ENCODE measurements at places on chromosomes 11 and 22. TPM values are rescaled to one million over a fixed set of nuclear protein-coding genes. Genes with fewer than 3 reads are reported as not detected.
A peak's percentile ranks its signal among the peaks of the same experiment; 100 is the strongest.

Gene ME3
- 11.0 TPM for total RNA-seq

Gene MS4A4A
- 3.0 TPM for total RNA-seq

Gene SLC22A9
- total RNA-seq: not detected

Gene C11orf16
- not detected for total RNA-seq

Gene MS4A6A
- 18.3 TPM for total RNA-seq

Gene TRAPPC4
- total RNA-seq: 53.4 TPM

Gene C11orf42
- total RNA-seq: not detected

Gene CDK2AP2
- total RNA-seq: 30.2 TPM

Gene NUDT22
- 75.6 TPM for total RNA-seq

Gene SAA4
- total RNA-seq: not detected

Gene SYT13
- not detected for total RNA-seq

Gene SEC14L2
- total RNA-seq: 18.2 TPM

Gene RASSF10
- total RNA-seq: 29.9 TPM

Gene TMEM191B
- total RNA-seq: not detected

GRCh38 chr11:71397961-71398360 is 50.2 kb downstream of the DHCR7 start:
- DNase-seq: no peak

DNA sequence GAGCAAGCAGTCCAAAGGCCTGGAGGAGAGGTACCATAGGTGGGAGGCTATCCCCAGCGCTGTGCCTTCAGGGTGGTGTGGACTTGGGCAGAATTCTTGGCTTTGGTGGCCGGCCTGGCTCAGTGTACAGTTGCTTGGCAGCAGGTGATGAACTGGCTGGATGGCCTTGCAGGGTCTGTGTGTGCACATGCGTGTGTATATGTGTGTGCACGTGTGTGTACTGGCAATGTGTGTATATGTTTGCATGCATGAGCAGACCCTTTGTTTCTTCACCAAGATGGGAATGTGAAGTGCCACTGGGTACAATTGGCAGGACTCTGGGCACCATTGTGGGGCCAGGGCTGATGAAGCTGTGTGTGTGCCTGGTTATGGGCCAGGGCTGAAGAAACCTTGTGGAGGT is 53.0 kb downstream of the CEP164 start:
- DNase-seq: no peak

- DNase-seq: no peak
Measured at GRCh38 chr11:84543367-84544159, 1083.6 kb downstream of the DLG2 start.

DNA sequence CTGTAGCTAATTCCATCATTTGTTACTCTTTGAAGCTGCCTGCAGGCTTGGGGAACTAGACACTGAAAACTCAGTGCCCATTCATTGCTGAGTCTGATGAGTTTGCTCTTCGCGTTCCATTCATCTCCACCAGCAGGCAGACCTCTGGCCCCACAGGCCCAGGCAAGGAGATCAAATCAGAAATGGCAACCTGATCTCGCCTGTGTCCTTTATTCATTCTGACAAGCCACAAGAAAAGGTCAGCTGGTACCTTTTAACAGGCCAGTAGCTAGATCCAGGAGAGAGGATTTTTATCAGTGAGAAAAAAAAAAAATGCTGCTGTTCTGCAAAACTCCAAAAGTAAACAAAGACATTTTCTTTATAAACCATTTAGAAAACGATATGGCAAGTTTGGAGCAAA is 742.5 kb downstream of the ETS1 start:
- DNase-seq: no peak

GRCh38 chr11:61077936-61078335 is 24.4 kb upstream of the CD5 start:
- no peak for DNase-seq

GRCh38 chr11:19355601-19356000 is 114.9 kb upstream of the E2F8 start:
- DNase-seq: no peak

DNA sequence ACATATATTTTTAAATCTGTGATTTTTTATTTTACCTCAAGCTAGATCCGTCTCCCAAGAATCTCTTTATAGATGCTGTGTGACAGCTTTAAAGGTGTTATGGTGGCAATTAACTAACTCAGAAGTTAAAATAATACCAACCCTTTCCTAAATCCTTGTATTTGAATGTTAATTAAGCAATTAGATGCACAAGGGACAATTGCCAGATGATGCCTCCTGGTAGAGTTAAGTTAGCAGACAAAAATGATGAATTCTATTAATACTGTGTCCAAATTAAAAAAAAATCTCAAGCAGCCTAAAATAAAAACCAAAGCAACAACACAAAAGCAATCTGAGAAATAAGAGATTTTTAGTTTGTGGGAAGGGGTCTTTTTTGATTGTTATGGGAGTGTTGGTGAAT is 78.9 kb downstream of the FANCF start:
- no peak for DNase-seq

- DNase-seq: no peak
Measured at GRCh38 chr22:39518996-39519680, 1.2 kb upstream of the ATF4 start.

- no peak for DNase-seq
Measured at GRCh38 chr11:79672786-79673185, 232.0 kb upstream of the TENM4 start.

- no peak for DNase-seq
Measured at GRCh38 chr11:130872981-130873380, 43.3 kb downstream of the SNX19 start.

DNA sequence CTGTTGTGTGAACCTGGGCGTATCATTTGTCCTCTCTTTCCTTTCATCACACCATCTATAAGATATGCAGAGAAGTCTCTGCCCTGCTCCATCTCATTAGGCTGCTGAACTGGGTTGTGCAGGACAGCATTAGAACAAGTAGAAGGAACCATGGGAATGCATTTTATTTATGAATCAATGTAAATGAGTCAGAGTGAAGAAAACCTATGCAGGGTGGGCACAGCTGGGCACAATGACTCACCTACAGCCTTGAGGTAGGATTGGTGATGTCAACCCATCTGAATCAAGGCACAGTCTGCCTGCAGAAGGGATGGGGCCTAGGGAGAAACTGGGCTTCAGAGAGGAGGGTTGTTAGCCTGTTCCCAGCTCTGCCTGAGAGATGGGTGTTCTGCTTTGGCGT is 123.4 kb downstream of the CSNK2A3 start:
- DNase-seq: peak; percentile 18

DNA sequence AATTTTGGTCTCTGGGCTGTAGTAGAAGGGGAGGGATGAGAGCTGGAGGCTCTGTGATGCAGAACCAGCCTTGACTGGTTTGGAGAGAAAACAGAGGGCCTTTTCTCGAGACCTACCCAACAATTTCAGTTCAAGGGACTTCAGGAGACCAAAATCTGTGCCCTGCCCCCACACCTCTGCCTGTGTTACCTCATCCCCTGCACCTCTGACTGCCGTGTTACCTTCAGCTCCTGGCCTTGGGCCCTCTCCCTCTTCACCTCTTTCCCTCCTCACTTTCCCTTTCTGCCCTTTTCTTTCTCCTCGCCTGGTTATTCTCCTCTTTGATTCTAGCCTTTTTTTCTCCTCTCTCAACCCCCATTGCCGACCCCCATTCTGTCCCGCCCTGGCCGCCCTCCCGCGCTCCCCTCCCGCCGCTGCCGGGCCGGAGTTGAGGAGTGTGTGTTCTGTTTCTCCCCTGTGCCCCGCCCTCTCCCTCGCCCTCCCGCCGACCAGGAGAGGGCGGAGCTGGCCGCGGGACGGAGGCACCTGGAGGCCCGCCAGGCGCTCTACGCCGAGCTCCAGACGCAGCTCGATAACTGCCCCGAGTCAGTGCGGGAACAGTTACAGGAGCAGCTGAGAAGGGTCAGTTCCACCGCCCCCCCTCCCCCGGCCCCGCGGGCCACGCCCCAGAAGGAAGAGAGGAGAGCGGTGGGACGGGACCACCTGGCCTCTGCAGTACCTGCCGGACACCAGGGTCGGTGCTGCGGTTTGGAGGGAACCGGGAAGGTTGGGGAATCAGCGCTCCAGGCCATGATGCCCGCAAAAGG is 27.2 kb downstream of the PHLDB1 start:
- DNase-seq: no peak

- no peak for DNase-seq
Measured at GRCh38 chr22:37240941-37241320, 3.1 kb downstream of the RAC2 start.

DNA sequence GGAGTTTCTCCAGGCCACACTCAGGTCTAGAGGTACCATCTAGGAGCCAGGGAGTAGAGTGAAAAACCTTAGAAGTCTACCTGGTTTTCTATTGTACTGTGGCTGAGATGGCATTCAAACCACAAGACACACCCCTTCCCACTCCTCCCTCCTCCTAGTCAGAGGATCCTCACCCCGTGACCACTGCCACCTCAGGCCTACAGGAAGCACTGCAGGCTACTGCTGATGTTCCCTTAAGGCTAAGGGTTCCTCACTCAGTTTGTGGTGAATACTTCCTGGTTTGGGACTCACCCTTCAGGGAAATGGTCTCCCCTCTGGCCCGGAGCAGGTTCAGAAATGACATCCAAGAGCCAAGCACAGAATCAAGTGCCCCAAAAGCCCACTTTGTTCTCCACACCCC is 1293.9 kb downstream of the JRKL start:
- DNase-seq: no peak

DNA sequence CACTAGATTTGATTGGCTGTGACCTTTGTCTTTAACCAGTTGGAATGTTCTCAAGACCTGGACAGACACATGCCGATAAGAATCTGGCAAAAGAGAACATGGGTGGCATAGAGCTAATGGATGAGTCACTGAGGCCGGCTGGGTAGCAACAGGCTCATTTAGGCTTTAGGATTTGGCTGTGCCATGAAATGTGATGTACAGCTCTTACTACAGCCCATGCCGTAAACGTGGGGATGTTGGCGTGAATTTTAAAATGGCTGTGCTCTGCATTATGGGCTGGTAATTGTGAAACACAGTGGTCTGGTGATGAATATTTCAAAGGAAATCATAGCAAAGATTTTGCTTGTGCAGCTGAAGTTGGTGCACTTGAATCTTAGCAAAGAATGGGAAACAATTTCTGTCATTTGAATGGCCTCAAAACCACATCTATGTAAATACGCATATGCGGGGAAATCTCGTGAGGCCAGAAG is 332.4 kb downstream of the TBC1D22A start:
- no peak for DNase-seq

GRCh38 chr22:19958083-19959042 is 16.7 kb upstream of the TXNRD2 start:
- no peak for DNase-seq

- DNase-seq: no peak
Measured at GRCh38 chr11:72641522-72642042, 32.6 kb downstream of the PDE2A start.

DNA sequence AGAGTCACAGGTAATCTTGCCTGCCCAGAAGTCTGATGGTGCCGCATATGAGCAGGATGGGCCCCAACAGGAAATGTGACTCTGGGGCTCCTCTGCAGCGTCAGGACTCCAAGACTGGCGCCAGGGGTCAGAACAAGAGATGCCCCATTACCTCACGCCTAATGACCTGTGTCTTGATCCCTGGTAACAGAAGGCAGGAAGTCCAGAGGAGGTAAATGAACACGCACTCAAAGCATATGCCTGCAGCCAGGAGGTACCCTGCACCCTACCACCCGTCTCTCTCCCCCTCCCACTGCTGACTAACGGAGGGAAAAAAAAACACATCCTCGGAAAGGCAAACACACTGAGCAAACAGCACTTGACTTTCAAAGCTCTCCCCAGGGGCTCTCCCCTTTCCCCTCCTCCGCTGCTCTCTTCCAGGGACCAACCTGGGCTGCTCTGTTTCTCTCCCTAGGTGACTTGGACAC is 37.3 kb downstream of the ABCC8 start:
- no peak for DNase-seq

DNA sequence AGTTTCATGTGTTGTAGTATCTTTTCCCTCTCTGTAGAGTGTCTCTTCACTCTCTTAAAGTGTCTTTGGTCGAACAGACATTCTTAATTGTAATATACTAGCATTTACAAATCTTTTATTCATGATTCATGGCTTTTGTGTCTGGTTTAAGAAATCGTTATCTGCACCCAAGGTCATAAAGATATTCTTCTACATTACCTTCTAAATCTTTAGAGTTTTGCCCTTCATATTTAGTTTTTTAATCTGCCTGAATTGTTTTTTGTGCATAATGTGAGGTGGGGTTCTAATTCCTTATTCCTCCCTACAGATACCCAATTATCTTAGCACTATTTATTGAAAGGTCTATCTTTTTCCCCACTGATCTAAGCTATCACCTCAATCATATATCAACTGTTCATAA is 9.0 kb upstream of the NNMT start:
- DNase-seq: no peak

DNA sequence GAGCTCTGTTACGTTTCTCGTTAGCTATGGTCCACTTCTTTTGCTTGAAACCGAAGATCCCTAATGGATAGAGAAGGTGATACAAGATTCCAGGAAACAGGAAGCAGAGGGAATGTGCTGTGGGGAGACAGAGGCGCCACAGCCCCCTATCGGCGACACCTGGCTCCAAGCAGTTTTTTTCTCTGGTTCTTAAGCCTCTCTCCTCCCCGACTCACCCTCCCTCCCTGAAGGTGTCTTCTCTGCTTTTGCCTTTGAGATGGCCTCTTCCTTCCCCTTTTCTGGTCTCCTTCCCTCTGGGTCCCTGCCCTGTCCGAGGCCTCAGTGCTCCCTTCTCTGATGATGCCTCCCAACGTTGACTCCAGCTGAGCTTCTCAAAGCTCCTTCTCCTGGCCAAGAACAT is 14.2 kb upstream of the APOBEC3A start:
- DNase-seq: no peak

- DNase-seq: no peak
Measured at GRCh38 chr11:111798279-111798678, 32.1 kb upstream of the PPP2R1B start.

- DNase-seq: no peak
Measured at GRCh38 chr11:20654038-20654437, 15.3 kb upstream of the NELL1 start.

- DNase-seq: no peak
Measured at GRCh38 chr22:49461674-49462073, 366.0 kb downstream of the BRD1 start.

DNA sequence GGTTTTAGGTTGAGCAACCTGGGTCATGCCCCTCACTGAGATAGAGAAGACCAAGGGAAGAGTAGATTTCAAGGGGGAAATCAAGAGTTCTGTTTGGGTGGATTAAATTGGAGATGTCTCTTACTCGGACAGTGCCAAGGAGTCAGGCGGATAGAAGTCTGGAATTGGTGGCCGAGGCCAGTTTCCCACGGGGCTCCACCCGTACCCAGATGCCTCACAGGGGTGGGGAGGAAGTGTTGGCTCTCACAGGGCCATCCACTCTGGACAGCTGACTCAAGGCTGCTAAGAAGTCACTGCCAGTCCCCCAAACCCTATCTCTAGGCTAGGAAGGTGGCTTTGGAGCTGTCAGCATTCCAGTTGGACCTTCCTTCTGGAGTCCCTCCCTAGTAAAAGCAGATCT is 79.1 kb upstream of the TIMP3 start:
- DNase-seq: no peak

- no peak for DNase-seq
Measured at GRCh38 chr11:4190098-4190497, 95.5 kb downstream of the RRM1 start.

Measured in lower leg skin (tissue), 4 donors.